ENCODE measurements at places on chromosomes 4 and X.
A peak's percentile ranks its signal among the peaks of the same experiment; 100 is the strongest.

DNA sequence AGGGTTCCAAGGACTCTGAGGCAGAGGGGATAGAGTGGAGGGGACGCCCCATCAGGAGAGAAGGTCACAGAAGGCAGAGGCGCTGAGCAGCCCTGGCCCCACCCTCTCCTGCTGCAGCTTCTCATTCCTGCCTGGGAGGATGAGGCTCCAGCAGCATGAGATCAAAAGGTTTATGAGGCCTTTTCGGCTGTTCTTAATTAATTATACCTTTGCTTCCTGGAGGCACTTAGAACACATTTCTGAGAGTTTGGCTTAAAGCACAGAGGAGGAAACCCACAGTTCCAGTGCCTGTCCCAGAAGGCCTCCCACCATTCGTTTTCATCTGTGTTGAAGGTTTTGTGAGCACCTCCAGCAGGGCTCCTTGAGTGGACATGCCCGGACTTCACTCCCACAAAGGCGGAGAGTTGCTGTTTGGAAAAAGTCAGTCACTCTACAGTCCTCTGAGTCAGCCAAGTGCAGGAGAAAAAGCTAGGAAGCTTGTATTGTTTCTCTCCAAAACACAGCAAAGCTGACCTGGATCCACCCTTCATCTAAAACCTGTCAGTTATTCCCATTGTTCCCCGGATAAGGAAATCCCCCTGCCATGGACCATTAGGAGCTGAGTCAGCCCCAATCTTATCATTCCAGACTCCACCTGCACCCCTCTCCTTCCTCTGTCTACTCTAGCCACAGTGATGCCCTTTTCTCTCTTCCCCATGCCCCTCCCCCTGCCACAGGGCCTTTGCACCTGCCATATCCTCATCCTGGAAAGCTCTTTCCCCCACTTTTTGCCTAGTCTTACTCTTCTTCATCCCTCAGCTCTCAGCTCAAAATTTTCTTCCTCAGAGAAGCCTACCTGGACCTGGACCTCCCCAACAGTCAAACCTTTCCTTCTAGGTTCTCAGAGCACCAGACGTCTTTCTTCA is 276.8 kb downstream of the FBXW7 start:
- no peak for ATAC-seq

DNA sequence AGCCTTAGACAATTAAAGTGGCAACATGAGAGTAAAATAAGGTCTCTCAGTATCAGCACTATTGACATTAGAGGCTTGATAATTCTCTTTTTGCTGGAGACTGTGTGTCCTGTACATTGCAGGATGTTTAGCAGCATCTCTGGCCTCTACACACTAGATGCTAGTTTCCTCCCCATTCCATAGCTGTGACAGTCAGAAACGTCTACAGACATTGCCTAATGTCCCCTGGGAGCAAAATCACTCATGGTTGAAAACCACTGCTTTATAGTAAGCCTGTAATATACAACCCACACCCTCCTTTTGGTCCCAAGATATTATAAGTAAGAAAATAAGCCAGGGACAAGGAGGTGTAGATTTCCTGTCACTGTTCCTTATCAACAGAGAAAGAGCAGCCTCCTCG is 166.0 kb downstream of the FRMPD4 start:
- ATAC-seq = no peak

DNA sequence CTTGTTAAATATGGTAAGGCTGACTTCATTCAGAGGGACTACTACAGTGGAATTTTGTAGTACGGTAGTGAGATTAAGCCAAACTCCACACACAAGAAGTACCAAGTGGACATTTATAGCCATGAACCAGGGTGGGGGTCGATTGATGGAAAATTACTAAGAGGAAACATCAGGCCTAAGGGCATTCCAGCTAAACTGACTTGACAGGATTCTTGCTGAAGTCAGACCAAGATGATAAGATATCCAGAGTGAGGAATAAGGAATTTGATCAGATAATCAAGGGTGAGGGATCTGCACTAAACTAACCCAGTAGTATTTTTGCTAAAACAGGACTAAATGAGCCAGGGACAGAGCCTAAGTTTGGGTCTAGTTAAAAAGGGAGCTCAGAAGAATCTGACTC is 597.5 kb downstream of the RPA4 start:
- no peak for ATAC-seq

DNA sequence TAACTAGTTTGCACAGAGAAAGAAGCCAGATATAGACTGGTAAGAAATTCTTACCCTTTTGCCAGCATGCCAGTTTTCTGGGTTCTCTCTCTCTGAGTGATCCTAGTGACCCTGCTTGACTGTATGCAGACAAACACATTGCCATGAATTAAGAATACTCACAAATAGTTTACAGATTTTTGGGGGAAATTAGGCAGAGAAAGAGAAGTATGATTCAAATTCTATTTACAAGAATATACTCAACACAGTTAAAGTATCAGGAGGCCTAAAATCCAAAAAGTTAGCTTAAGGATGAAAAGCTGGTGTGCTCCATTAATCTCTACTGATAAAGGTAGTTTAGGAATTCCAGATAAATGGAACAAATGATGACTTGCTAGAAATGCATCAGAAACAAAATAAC is 18.4 kb downstream of the MOB1B start:
- ATAC-seq = no peak

DNA sequence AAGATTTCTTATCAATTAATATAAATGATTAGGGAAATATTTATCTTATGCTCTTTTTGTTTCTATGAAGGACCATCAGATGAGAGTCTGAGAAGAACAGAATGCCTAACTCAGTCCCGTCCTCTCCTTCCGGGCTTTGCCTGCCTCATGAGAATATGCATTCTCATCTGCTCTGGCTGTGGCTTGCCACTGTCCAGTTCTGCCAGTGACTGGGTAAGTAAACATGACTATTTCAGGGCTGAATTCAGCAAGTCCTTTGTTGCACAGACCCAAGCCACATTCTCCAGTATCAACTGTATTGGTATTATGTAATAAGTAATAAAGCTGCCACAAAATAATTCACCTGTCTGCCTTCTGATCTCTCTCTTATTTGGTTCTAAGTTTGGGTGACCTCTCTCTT is 110.7 kb downstream of the WDFY3 start:
- ATAC-seq = no peak

DNA sequence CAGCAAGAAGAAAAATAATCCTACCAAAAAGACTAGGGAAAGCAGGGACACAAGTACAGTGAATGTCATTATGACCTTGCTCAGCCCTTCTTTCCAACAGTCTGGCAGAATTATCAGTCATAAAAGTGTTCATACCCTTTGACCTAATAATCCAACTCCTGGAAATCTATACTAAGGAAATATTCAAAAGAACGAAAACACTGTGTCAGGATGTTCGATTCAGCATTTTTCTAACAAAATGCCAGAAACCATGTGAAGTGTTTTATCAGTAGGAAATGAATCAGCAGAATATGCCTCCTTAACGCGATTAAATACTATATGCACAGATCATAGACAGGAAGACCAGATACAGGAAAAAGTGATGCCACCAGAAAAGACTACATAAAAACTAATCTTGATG is 16.2 kb upstream of the S100G start:
- no peak for ATAC-seq

GRCh38 chr4:25160714-25161592 is 704 bp upstream of the SEPSECS start:
- ATAC-seq = peak; percentile 29

GRCh38 chr4:111546881-111547280 is 598.4 kb upstream of the FAM241A start:
- ATAC-seq = no peak

- ATAC-seq = no peak
Observed at GRCh38 chr4:106336618-106337017, 20.3 kb downstream of the AIMP1 start.

DNA sequence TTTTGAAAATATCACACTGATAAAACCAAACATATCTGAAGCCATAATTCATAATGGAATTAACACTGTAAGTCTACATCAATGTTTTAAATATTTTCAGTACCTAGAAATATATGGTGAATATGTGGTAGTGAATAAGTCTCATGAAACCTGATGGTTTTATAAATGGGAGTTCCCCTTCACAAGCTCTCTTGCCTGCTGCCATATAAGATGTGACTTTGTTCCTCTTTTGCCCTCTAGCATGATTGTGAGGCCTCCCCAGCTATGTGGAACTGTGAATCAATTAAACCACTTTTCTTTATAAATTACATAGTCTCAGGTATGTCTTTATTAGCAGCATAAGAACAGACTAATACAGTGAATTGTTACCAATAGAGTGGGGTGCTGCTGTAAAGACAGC is 536.8 kb upstream of the GALNT7 start:
- no peak for ATAC-seq

- no peak for ATAC-seq
Observed at GRCh38 chr4:2365054-2365912, 53.2 kb downstream of the ZFYVE28 start.

DNA sequence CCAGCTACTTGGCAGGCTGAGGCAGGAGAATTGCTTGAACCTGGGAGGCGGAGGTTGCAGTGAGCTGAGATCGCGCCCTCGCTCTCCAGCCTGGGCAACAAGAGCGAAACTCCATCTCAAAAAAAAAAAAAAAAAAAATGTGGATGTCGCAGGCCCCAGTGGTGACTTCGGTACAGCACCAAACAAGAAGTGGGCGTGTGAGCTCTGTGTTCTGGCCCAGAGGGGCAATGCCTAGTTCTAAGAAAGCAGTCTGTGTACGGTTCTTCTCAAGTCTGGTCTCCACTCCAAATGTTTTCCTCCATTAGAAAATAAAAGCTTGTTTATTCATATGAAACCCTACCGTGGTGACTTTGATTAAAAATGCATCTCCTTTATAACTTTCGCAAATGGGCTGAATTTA is 92.0 kb upstream of the DDX3X start:
- no peak for ATAC-seq

DNA sequence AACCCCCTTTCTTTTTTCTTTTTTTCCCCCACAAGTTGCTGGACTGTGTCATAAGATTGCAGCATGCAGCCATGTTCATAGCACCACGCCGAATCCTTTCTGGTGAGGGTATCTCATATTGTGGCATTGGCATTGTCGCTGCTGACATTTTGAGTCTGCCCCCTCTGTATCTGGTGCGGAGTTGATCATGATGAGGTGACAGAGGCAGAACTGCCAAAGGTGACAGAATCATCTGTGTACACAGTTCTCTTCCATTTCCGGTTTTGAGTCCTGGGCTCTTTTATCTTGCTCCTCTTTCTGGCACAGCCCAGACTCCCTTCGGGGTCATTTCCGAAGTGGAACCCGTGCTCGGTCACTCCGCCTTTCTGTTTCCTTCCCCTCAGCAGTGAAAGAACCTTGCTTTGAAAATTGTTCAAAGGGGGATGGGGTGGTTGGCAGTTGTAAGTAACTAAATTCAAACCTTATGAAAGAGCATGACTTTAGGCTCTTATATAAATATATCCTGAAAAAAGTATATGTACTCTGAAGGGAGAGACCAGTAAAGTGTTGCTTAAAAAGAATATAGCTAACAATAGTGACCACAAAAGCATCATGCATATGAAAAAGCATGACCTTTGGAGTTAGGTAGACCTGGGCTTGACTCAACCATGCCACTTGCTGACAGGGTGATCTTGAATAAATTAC is 55.0 kb upstream of the BMP2K start:
- ATAC-seq = peak; percentile 50

DNA sequence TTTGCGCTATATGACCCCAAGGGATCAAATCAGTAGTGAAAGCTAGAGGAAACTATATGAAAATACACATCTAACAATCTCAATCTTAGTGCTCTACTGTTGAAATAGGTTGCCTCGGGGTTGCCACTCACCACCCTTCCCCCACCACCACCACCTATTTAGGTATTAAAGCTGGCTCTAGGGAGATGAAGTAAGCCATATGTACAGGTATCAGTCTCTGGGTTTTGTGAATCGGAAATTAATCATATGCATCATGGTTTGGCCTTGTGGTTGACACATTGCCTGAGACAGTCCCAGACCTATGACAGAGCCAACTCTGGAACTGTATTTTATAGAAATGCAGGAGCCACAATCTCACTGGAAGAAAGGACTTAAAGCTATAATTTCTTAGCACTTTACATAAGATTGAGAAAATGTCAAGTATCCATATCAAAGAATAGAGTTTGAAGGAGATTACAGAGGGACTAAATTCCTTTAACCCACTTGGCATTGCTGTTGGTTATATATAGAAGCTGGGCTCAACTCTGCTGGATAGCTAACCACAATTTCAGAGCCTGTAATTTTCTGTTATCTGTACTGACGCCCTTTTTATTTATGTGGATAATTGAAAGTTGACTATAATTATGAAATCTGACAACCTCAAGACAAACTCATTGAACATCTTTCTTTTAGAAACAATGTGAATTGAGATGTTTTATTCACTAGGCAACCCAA is 26.7 kb upstream of the BMP2K start:
- no peak for ATAC-seq

- peak; percentile 40 for ATAC-seq
Observed at GRCh38 chrX:47169726-47170515, 23.7 kb upstream of the UBA1 start.

DNA sequence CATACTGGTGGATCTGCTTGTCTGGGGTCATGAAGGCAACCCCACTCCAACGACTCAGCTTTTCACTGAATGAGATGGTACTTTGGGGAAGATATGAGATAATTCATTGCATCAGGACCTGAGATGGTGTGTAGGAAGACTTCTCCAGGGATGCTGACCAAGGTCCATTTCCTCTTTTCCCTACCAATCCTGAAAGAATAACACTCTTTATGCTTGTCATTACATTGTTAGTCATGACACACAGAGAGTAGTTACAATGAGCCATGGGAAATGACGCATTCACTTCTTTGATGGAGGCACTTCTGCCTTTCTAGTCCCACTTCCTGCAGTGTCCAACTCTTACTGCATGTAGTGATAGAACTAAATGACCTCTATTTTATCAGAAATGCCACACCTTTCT is 58.6 kb downstream of the AREG start:
- no peak for ATAC-seq

GRCh38 chr4:3252831-3253641 is 4.1 kb downstream of the MSANTD1 start:
- ATAC-seq = no peak

- ATAC-seq = no peak
Observed at GRCh38 chr4:176588436-176588835, 204.3 kb downstream of the VEGFC start.

- no peak for ATAC-seq
Observed at GRCh38 chrX:119945481-119945880, 1.9 kb upstream of the NKAP start.

- ATAC-seq = no peak
Observed at GRCh38 chrX:45517090-45517973, 316.7 kb upstream of the DIPK2B start.

- ATAC-seq = no peak
Observed at GRCh38 chrX:120356084-120356483, 5.8 kb upstream of the ATP1B4 start.

- ATAC-seq = no peak
Observed at GRCh38 chr4:183266371-183266770, 53.7 kb downstream of the CLDN22 start.

DNA sequence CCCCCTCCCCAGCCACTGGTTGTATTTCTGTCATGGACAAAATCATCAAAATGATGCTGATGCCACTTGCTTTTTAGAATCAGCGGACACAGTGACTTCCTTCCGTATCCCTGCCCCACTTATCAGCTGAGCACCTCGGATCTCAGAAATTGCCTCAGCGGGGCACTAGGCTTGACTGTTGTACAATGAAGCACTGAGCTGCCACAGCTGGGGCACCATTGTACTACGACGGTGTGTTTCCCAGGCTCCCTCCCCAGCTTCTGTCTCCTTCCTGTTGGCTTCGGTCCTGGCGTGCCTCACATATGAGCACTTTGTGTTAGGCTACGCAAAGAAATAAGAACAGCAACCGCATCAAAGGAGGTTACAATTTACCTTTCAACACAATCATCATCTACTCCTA is 82.4 kb downstream of the F11 start:
- no peak for ATAC-seq

- no peak for ATAC-seq
Observed at GRCh38 chr4:6674500-6675149, 19.1 kb upstream of the S100P start.

All from gastroesophageal sphincter (tissue), 4 donors.